Stimulated activated CD8-positive, alpha-beta memory T cell treated with anti-CD3 and anti-CD28 coated beads, Interleukin-7, amount 100 ng/mL, for 48 hours (primary cell): ENCODE measurements at places on chromosomes 16 and 17.

GRCh38 chr16:17377360-17378324, 93.1 kb downstream of the XYLT1 start:
- no peak for DNase-seq

- no peak for DNase-seq
Measured at GRCh38 chr16:49454426-49455180, 81.0 kb downstream of the C16orf78 start.

- no peak for DNase-seq
Measured at GRCh38 chr16:8087146-8087545, 503.2 kb downstream of the TMEM114 start.

- no peak for DNase-seq
Measured at GRCh38 chr17:34178092-34178491, 77.0 kb upstream of the CCL2 start.

GRCh38 chr17:50134206-50135110, 4.5 kb upstream of the SAMD14 start:
- DNase-seq, result no peak

DNA sequence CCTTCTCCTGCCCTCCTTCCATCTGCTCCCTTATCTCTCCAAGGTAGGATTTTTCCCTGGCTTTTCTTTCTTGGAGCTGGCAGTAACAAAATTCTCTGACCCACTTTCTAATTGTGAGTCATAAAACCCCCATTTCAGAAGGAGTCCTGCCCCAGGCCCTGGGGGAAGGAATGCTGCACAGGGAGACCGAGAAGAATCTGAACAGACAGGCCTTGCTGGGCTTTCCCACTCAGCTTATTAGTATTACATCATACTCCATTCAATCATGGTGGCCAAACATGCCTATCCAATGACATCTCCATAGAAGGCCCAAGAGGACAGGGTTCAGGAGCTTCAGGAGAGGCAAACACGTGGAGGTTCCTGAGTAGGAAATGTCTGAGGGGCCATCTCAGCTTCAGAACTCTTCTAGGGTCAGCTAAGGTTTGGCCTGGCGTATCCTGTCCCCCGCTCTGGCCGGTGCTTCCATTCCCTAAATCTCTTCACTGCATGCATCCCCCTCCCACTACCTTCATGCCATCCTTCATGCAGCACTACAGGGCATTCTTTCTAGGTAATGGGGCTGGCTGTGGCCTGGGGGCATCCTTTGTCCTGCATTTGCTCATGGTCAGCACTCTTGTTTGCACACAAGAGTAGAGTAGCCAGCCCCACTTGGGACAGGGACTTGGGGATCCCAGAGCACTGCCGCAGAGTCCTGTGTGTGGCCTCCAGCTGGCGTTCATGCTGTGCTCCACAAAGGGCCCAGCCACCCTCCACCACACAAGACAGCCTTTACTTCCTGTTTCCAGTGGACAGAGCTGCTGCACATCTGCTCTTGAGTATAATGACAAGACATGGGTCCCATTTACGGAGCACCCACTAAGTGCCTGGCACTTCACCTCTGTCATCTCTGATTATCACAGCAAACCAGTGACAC, 8.2 kb downstream of the SLC6A2 start:
- DNase-seq, result no peak

DNA sequence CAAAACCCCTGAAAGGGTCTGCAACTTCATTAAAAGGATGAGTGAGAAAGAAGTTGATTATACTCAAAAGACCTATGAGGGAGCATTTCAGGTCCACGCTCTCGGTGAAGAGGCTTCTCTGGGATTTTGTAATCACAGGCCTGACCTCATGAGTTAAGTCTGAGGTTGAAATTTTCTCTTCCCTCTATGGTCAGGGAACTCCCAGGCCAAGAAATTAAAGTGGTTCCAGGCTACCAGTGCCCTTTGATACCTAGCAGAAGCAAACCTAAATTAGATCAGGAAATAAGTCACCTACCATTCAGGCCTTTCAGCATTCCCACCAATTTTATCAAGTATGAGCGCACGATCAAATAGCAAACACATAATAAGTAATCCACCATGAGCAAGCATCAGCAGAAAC, 27.9 kb downstream of the MBTD1 start:
- no peak for DNase-seq

DNA sequence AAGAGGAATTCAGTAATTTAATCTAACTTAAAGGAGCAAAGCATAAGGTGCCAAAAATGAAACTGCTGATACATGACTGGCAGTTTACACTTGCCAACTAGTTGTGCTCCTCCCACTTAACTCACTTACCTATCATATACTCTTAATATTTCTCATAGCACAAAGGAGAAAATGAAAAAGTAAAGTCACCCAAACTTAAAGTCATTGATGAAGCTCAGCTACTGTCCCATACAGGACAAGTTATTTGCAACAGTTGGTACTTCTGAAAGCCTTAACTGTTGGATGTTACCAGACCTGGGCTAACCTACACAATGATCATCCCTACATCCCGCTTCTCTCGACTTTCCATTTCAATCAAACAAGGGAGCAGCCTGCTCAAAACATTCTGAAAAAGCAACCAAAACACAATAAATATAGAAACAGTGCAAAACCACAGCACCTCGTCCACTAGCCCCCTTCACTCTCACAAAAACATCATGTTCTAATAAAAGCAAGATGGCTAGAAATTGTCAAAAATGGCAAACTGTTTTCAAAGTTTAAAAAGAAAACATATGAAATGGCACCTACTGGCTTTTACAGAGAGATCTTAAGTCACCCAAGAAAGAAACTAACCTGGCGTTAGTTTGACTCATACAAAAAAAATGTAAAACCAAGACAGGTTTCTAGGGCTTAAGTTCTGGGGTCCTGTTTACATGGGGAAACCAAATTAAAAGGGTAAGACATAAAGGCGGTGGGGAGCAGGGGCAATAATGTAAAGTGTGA, 868 bp downstream of the MED13 start:
- DNase-seq, result no peak

DNA sequence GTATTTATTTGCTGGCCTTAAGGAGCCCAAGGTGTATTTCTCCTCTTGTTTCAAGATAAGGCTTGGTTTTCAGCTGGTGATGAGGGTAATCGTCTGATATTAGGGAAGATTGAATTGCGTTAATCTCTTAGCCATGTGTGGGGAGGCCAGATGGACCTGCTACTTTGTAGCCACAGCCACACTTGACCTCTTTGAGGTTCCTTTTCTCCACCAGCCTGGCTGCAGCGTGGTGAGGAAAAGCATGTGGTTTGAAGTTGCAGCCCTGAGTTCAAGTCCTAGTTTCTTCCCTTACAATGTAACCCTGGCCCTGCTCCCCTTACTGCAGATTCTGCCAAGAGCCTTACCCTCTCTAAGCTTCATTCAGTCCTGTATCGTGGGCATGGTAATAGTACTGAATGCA, 3.1 kb downstream of the MINK1 start:
- no peak for DNase-seq

- DNase-seq, result no peak
Measured at GRCh38 chr17:44176671-44177501, 6.4 kb downstream of the ASB16 start.

DNA sequence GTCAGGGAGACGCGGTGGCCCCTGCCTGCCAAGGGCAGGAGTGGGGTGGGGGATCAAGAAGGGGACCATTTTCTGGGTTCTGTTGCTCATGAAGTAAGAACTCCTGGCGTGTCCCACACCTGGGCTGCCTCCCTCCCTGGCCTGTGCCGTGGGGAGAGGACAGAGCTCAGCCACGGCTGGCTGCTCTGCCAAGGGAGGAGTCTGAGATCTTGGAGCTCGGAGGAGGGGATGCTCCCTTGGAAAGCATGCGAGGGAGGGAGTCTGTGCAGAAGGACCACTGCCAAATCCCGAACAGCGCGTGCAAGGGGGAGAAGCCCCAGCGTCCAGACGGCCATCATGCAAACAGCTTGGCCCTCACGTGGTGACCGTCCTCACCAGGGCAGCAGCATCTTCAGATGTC, 64.2 kb upstream of the ZNF469 start:
- no peak for DNase-seq

DNA sequence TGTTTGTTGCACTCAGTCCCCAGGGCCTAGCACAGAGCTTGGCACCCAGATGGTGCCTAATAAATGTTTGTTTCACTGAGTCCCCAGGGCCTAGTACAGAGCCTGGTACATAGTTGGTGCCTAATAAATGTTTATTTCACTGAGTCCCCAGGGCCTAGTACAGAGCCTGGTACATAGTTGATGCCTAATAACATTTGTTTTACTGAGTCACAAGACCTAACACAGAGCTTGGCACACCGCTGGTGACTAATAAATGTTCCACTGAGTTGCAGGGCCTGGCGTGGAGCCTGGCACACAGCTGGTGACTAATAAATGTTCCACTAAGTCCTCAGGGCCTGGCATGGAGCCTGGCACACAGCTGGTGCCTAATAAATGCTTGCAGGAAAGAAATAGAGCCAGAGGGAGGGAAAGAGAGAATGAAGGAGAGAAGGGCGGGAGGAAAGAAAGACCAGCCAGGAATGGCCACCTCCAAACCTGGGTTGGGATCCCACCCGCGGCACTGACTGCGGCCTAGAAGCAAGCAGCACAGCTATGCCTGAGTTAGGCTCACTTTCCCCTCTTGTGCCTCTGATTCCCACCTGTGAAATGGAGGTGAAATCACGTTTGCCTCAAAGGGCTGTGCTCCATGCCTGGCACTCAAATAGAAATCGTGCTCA, 7.5 kb downstream of the SLC5A11 start:
- no peak for DNase-seq

GRCh38 chr16:79826732-79827475, 226.4 kb upstream of the MAF start:
- DNase-seq, result no peak

GRCh38 chr17:17966399-17966798, 5.8 kb downstream of the TOM1L2 start:
- no peak for DNase-seq

DNA sequence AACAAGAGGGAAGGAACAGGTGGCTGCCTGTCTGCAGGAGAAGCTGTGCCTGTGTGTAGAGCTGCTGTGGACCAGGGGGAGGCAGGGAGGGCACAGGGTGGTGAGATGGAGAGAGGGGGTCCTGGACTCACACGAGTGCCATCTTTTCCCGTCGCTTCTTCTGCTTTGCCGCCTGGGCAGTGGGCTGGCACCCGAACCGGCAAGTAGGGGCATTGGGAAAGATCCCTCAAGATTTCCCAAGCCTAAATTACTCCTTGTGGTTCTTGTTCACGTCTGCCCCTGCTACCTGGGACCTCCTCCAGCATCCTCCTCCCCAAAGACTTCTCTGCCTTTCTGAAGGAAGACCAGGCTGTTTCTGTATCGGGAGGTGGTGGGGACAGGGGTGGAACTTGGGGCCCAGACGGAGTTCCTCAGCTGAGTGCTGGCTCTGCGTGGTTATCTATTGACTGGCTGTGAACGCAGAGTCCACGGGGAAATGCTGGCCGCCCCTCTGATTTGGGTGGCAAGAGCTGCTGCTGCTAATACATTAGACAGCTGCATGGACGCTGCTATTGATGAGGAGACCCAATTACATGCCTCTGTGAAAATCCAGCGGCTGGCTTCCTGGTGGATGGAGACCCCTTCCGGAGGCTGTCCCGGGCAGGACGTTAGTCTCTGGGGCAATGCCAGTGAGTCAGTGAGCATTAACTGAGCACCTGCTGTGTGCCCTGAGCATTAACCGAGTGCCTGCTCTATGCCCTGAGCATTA, 114.5 kb downstream of the OR1D5 start:
- DNase-seq, result no peak

DNA sequence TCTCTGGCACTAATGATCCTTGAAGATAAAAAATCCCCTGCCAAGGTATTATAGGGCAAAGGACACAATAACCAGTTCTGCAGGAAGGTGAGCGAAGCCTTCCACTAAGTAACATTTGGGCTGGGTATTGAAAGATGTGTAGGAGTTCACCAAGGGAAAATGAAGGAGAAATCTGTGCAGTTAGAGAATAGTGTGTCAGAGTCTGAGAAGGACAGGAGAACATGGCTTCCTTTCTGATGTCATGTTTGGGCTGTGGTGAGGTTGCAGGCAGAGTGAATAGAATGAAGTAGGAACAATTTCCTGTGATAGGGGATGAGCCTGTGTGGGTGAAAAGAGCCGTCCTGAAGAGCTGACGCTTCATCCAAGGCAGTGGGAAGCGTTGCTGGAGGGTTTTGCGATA, 24.1 kb upstream of the CIITA start:
- no peak for DNase-seq

GRCh38 chr16:80803339-80804055, 901 bp downstream of the CDYL2 start:
- no peak for DNase-seq

GRCh38 chr16:84911486-84912216, 91.9 kb downstream of the CRISPLD2 start:
- no peak for DNase-seq

- DNase-seq, result no peak
Measured at GRCh38 chr17:63275318-63275970, 170.7 kb downstream of the CYB561 start.
